GM23338 (cell line): ENCODE measurements at places on chromosomes 16 and 17. TPM values are rescaled to one million over a fixed set of nuclear protein-coding genes. Genes with fewer than 3 reads are reported as not detected.

The TEX14 gene
- 2.5 and 2.6 TPM in 2 replicates for polyA plus RNA-seq

The WNT9B gene
- polyA plus RNA-seq: not detected in 2 replicates

The ITGAD gene
- not detected in 2 replicates for polyA plus RNA-seq

The HES7 gene
- polyA plus RNA-seq: 0.24 TPM in 1 of 2 replicates, not detected in the other

The PRSS8 gene
- 59.2 and 65.3 TPM in 2 replicates for polyA plus RNA-seq

The TBC1D3K gene
- polyA plus RNA-seq: not detected in 2 replicates
